ENCODE measurements at places on chromosomes 1 and 21.

- DNase-seq = no peak
Measured at GRCh38 chr1:156221986-156222692, 9.3 kb downstream of the PMF1 start.

- DNase-seq = no peak
Measured at GRCh38 chr1:46406881-46407608, 12.9 kb downstream of the FAAH start.

DNA sequence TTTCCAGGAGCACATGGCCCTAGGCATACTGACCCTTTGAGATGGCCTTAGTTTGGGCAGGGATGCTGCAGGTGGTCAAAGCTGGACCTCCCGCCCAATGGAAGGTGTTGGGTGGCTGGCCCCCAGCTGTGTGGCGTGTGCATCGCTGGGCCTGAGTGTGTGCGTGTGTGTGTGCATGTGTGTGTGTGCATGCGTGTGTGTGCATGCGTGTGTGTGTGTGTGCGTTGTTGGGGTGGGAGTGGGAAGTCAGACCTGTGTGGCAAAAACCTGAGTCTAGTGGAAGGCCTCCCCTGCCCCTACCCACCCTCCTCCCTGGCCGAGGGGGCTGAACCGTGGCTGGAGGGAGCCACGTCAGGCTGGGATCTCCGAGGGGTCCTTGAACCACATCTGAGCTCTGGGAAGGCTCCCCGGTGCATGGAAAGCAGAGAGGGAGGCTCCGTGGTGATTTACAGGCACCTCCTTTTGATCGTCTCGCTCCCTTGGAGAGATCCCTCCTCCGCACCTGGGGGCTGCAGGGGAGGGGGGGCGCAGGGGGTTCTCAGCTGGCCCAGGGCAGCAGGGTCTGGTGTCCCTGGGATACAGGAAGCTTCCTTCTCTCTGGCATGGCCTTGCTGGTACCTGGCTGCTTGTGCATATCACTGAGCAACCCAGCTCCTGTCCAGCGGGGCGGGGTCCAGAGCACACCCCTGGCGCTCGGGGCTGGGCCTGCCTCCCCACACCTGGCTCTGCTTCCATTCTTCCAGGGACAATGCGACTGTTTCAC is 124.7 kb upstream of the WNT4 start:
- DNase-seq = no peak

DNA sequence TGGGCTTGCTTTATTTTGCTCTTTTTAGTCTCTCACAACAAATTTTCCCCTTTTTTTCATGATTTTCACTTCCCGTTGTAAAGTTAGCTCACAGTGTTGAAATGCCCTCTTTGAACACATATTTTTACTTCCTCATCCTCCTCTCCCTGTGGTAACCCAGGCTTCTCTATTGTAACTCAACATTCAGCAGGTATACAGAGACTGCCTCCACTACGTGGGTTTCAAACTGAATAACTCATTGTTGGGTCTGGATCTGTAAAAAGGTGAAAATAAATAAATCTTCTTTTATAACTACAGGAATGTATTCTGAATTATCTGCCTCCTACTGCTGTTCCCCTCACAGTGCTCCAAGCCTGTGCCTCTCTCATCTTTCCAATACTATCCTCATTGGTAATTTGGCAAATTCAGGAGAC is 166.4 kb downstream of the RUNX1 start:
- no peak for DNase-seq

DNA sequence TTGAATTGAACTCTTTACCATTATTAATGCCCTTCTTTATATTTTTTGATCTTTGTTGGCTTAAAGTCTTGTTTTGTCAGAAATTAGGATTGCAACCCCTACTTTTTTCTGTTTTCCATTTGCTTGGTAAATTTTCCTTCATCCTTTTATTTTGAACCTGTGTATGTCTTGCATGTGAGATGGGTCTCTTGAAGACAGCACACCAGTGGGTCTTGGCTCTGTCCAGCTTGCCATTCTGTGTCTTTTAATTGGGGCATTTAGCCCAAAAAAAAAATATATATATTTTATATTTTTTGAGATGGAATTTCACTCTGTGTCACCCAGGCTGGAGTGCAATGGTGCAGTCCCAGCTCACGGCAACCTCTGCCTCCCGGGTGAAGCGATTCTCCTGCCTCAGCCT is 33.6 kb downstream of the DISC1 start:
- DNase-seq = no peak

- no peak for DNase-seq
Measured at GRCh38 chr1:219505886-219506285, 107.0 kb downstream of the ZC3H11B start.

DNA sequence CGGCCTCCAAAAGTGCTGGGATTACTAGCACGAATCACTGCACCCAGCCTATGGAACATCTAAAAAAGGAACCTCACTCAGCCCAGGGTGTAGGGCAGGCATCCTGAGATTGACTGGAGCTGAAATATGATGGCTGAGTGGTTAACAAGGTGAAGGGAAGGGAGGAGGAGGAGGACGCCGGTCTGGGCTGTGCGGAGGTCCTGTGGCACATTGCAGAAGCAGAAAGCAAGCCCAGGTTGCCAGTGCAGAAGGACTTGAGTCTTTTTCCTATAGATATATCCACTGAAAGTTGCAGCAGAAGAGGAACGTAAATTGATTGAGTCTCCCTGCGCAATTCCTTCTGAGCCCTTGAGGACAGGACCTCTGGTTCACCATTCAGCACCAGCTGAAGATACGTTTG is 1.5 kb upstream of the KIF17 start:
- peak; percentile 21 for DNase-seq

DNA sequence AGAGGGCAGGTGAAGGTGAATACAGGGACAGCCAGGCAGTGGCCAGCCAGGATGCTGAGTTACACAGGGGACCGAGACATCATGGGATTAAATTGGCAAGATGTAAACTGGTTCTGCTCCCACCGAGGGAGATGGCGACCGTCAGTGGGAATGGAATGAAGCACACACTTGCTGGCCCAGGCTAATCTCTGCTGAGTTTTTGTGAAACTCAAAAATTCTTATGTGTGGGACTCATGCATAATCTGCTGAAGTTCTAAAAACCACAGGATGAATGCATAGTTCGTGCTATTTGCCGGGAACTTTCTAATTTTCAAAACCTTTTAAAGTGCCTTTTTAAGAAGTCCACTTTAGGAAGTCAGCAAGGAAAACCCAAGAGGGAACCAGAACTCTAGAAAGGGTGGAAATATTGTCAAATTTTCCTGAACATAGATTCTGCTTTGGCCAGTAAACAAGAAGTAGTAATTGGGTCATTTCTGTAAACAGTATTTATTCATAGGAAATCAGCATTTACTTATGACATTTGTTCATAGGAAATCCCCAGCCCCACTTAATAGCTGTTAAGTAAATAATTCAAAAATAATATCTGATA is 85.4 kb upstream of the ROR1 start:
- no peak for DNase-seq

- no peak for DNase-seq
Measured at GRCh38 chr1:3423245-3423829, 31.1 kb upstream of the ARHGEF16 start.

GRCh38 chr1:186152227-186152619 is 222.8 kb downstream of the TPR start:
- DNase-seq = no peak

- no peak for DNase-seq
Measured at GRCh38 chr1:218521414-218522169, 176.5 kb downstream of the TGFB2 start.

DNA sequence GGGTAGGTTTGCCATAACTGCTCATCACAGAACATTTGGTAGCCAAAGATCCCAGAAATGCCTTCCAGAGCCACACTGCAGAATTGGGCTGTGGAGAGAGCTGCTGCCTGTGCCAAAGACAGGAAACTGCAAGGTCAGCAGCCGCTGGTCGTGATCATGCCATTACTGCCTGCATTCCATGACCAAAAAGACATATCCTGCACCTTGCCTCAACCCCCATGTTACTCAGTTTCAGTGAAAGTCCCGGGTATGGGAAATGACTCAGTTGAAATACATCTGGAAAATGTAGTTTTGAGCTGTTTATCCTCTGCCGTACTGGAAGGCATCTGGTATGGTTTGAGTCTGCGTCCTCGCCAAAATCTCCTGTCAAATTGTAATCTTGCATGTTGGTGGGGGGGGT is 161.7 kb downstream of the FCRL5 start:
- DNase-seq = no peak

GRCh38 chr1:86419277-86419903 is 4.6 kb upstream of the CLCA2 start:
- peak; percentile 19 for DNase-seq

- DNase-seq = no peak
Measured at GRCh38 chr1:186578325-186579016, 101.8 kb downstream of the PTGS2 start.

GRCh38 chr1:219354962-219355361 is 181.3 kb downstream of the LYPLAL1 start:
- DNase-seq = no peak

- no peak for DNase-seq
Measured at GRCh38 chr1:217562229-217562878, 68.5 kb downstream of the GPATCH2 start.

DNA sequence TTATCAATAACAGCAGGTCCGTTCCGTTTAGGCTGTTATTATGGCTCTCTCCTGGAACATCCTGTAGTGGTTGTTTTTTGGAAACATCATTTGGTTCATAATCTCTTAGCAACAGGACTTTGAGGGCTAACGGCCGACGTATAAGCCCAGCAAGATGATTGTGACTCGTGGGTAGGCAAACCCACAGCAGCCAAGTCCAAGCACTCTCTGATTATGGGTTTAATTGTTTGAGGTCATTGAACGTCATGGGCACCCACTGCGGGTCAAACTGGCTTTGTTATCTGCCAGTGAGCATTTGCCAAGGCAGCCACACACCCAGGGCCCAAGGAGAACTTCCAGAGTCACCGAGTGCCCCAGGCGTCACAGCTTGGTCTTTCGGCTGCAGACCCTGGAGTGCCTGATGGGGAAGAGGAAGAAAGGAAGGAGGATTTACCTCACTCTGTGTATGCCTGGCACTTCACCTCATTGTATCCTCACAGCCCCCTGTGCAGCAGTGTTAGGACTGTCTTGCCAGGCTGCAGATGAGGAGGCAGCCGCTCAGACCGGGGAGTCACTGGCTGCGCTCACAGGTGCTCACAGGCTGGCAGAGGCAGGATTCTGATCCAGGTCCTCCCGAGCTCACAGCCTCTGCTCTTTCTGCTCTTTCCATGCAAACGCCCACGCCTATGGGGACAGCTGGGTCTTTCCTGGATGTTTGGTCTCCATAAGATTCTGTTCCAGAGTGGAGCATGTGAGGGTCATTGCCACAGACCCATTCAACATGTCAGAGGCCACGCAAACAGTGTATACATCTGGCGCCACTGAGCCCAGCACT is 30.8 kb upstream of the EPS8L3 start:
- no peak for DNase-seq

DNA sequence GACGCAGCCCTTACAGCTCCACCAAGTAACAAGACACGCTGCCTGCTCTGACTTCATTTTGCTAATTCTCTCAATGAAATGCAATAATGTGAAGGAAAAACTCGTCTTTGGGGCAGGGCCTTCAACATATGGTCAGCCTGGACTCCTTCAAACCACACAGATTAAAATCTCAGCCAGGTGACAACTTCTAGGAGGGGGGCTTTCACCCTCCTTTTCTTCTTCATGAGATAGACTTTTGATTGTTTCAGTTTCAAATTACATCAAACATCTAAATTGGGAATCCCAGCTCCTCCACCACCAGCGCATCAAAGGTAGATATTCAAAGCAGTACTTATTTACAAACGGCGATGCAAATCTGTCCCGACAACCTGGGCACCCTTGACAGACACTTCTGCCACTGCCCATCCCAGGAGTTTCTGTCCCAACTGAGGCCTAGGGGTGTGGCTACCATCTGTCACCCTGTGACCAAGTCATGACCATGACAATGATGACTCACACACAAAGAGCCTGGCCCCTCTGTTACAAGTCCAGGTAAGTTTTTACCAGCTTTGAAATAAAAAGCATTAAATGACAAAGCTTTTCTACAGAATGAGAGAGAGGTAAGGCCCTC is 29.7 kb downstream of the SSBP3 start:
- DNase-seq = peak; percentile 31

GRCh38 chr1:97814121-97814520 is 106.7 kb downstream of the DPYD start:
- DNase-seq = no peak

- no peak for DNase-seq
Measured at GRCh38 chr1:215439549-215439948, 127.6 kb upstream of the KCTD3 start.

DNA sequence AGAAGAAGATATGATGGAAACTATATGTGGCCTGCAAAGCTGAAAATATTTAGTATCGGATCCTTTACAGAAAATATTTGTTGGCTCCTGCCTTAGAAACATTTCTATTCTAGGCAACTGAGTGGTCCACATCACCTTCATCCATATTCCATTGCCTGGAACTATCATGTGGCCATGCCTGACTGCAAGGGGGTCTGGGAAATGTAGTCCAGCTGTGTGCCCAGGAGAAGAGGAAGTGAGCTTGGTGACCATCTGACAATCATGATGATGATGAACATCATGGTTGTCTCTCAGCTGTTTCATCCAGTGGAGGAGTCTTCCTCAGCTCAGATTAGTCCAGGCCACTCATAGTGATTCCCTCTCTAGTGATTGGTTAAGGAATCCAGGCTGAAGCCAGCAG is 61.8 kb upstream of the IFNLR1 start:
- DNase-seq = no peak

- no peak for DNase-seq
Measured at GRCh38 chr1:6512245-6512907, 20.9 kb upstream of the PLEKHG5 start.

Measured in activated naive CD4-positive, alpha-beta T cell treated with anti-CD3 and anti-CD28 coated beads, Interleukin-2, amount 50 U/mL, for 72 hours (primary cell).